NCI-H1417 treated with DMSO at 0.1 percent for 48 hours (cell line): ENCODE measurements at places on chromosomes 2 and 18.

GRCh38 chr2:156435396-156435717 is 822 bp upstream of the GPD2 start:
- no peak for DNase-seq

DNA sequence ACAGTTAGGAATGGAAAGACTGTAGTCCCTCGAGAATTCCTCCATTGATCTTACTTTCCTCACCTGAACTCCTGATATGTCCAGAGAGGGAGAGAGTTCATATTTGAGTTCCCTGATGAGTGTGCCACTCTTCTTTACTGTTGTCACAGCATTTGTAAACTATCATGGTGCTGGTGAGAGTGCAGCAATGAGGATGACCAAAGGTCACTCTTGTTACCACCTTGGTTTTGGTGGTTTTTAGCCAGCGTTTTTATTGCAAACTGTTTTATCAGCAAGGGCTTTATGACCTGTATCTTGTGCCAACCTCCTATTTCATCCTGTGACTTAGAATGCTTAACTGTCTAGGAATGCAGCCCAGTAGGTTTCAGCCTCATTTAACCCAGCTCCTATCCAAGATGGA is 1062.5 kb downstream of the BCL11A start:
- DNase-seq, result no peak

- no peak for DNase-seq
These were observed 23.1 kb downstream of the PDK1 start for GRCh38 chr2:172578860-172579512.

GRCh38 chr2:65227020-65227455 is 593 bp upstream of the ACTR2 start:
- DNase-seq, result no peak

- DNase-seq, result no peak
These were observed 151.8 kb downstream of the ST6GAL2 start for GRCh38 chr2:106734165-106734564.

DNA sequence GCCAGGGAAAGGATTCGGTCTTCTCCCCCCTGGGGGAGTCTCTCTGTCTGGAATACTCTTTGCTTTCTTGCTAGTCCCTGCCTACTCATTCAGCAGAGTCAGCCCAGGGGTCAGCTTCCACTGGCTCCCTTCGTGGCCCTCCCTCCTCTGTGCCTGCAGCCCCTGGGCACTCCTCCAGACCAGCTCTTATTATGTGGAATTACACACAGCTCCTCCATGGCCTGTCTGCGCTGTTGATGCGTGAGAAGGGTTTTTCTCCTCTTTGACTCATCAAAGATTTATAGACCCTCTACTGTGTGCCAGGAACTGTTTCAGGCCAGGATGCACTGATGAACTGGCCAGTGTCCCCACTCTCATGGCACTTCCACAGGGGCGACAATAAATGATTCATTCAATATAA is 44.4 kb downstream of the ST8SIA5 start:
- DNase-seq, result no peak

- DNase-seq, result no peak
These were observed 22.4 kb downstream of the TMEM177 start for GRCh38 chr2:119701352-119701751.

DNA sequence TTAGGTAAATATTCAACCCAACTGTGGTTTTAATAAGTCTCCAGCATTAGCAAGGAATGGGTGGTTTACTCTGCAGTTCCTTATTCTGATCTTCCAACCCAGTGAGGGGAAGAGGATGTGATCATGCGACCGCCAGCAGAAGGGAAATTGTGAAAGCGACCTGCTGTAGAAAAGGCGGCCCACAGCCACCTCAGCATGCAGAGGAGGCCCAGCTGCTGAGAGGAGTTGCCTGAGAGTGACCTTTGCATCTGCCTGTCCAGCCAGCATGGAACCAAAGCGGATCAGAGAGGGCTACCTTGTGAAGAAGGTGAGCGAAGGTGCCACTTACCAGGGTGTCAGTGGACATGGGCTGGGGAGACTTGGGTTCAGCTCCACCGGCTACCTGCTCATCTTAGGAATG is at the start of gene PLEK:
Gene PLEK, plus strand, starts transcription at position 196 of the 400 bp plus-strand sequence. Its CDS starts 70 bp downstream, at position 266.
- no peak for DNase-seq

- no peak for DNase-seq
These were observed 14.8 kb downstream of the ASPRV1 start for GRCh38 chr2:69946351-69947324.

GRCh38 chr18:10286580-10287150 is 167.8 kb upstream of the APCDD1 start:
- no peak for DNase-seq

DNA sequence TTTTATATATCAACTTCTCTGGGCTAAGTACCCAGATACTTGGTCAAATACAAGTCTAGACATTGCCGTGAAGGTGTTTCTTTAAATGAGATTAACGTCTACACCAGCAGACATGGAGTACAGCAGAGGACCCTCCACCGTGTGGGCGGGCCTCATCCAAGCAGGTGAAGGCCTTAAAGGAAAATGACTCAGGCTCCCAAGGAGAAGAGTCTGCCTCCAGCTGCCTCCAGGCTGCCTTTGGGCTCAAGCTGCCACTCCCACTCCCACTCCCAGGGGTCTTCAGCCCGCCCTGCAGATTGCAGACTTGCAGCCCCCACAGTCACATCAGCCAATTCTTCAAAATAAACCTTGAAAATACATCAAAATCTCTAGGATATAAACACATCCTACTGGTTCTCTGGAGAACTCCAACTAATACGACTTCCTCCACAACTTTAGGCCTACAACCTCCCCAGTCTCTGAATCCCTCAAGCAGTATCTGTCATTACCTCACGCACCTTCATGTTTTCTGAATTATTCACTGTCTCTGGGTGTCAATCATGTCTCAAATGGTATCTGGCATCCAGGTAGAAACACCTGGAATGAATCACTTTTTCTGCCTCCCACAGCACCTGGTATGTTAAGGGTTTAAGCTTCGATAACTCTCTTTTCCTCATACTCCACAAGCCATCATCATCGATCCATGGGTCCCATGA is 6.9 kb downstream of the ITGB1BP1 start:
- DNase-seq, result no peak

DNA sequence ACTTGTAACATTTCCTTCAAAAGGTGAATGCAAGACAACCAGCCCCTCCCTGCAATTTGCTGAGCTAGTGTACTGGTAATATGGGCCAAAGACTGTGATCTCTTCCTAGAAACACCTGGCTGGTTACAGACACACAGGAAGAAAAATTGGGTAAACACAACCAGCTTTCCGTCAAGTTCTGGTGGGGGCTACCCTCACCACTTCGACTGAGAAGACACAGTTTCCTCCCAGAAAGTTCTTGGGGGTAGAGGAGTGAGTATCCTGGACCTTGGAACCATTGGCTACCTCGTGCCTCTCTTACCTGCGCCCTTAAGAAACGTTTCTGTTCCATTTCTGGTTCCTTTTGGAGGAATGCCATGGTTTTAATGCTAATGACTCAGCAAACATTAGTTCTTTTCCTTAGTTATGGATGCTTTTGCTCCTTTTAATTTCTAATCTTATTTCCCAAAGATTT is 120.9 kb upstream of the DLX2 start:
- DNase-seq, result no peak

DNA sequence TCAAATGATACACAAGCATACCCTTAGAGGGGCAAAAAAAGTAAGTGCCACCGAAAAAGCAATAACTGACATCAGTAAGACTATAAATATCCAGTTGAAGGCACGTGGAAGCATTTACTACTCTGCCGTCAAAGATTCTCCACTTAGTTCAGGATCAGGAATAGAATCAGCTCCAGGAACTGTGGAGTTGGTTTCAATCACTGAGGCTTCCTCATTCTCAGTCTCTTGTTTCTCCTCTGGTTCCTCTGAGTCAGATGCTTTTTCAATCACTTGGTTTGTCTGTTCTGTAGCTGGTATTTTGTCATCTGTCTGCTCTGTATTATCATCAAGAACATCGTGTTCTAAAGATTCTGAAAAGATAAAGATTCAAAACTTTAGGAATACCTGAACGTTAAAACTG is 72.2 kb downstream of the LNPK start:
- no peak for DNase-seq

DNA sequence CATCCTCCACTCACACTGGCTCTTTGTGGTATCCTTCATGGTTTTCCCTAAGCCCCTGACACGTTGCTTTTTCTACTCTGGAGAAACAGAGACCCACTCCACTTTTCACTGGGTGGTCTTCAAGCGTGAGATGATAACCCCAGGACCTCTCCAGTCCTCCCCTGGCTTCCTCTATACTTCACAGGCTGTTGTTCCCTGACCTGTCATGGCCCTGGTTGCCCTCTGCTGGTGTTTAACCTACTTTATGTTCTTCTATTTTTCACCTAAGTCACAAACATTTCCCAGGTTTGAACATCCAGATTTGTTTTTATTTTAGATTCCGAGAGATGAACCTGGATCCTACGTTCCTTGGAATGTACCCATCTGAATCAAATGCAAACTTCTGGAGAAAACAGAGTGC is 84.5 kb downstream of the AOX1 start:
- no peak for DNase-seq

DNA sequence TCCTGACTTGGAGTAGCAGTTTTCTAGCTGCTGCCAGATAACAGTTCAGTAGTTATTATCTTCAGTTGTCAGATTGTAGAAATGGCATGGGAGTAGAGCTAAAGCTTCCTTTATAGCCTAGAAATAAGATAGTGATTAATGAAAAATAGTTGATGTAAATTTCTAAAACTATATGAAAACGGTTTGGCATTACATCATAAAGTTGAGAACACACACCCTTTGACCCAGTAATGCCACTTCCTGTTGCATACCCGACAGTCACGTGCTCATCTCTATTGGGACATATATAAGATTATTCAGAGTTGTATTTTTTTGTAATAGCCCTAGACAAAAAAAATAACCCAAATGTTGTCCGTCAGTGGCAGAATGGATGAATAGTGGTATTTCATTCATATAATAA is 39.4 kb upstream of the ASB1 start:
- no peak for DNase-seq

GRCh38 chr18:2482706-2483475 is 88.4 kb downstream of the METTL4 start:
- no peak for DNase-seq

DNA sequence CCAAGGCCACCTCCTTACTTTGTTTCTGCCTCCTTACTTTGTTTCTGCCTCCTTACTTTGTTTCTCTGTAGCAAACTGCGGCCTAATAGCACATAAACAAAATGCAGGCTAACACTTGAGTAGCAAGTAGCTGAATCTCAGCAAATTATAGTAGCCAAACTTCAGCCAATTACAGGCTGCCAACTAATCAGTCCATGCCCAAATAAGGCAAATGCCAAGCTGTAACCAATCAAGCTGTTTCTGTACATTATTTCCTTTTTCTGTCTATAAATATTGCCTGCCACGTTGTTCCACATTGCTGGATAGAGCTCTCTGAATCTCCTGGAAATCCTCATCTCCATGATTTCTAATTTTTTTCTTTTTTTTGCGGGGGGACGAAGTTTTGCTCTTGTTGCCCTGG is 28.7 kb upstream of the FRZB start:
- no peak for DNase-seq

DNA sequence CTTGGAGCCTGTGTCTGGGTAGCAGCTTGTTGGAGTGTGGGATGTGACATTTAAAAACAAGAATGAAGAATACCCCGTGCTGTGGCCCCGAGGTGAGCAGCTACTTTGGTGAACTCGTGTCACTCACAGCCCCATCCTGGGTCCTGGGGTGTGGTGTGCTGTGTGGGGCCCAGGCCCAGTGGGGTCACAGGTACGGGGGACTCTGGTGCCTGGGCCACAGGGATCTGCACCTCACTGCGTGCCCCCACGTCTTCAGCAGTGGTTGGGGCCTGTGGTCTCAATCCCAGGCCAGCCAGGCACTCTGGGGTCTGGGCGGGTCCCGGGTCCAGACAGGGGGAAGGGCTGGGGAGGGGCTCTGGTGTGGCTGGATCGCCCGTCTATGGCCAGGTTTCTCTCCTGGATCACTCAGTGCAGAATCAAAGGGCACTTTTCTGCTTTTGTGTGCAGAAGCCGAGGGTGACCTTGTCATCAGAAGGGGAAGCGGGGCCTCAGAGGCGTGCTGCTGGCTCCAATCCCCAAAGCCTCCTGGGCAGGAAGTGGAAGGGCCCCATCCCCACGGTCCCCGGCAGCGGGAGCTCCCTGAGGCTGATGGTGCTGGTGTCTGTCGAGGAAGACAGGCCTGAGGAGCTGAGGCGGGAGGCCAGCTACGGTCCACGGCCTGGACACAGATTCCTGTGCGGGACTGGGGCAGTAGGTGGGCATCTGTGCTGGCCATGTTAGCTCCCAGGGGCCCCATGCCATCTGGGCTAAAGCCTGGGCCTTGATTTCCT is 1.4 kb downstream of the GPR35 start:
- no peak for DNase-seq

DNA sequence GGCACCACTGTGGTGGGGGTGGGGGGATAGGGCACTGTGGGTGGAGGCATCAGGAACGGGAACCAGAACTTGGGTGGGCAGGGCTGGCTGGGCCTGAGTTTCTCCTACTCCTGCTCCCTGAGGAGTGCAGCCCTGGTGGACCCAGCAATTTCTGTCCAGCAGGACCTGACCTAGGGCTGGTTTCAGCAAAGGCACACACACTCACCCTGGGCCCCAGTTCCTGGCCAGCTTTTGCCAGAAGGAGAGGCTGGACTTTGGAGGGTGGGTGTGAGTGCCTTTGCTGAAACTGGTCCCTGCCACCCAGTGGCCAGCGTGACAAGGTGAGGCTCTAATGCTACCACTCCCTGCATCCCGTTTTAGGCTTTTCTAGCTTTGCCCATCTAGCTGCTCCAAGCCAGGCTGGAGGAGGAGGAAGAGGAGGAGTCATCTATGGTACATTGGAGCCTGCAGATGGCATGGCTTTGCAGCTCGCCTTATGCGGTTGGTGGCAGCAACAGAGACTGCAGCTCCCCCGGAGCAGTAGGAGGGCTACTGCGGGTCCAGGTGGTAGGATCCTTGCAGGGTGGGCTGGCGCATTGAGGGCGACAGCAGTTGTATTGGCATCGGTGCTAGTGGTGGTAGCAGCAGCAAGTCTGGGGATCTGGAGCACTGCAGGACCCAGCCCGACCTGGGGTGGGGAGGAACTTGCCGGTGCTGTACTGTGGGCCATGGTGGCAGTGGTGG is 40.4 kb upstream of the IMP4 start:
- DNase-seq, result no peak

DNA sequence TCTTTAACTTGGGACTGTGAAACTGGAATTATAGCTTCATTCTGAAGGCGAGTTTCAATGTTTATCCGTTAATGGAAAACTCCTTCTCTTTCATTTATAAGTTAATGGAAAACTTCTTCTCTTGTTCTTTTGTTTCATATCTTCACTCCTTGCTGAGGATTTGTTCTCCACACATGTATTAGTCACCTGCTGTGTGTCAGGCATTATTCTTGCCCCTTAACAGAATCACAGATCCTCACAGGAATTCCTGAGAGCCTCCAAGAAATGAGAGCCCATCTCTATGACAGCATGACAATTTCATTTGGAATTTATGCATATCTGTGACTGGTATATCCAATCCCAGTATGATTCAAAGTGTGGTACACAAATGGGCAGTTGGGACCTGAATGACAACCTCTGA is 545.8 kb downstream of the BCL11A start:
- no peak for DNase-seq

- DNase-seq, result no peak
These were observed 102.4 kb downstream of the CABLES1 start for GRCh38 chr18:23237524-23238151.

GRCh38 chr18:74281011-74281979 is 10.5 kb downstream of the CYB5A start:
- DNase-seq, result no peak
